ENCODE measurements at places on chromosomes 1 and 21.

DNA sequence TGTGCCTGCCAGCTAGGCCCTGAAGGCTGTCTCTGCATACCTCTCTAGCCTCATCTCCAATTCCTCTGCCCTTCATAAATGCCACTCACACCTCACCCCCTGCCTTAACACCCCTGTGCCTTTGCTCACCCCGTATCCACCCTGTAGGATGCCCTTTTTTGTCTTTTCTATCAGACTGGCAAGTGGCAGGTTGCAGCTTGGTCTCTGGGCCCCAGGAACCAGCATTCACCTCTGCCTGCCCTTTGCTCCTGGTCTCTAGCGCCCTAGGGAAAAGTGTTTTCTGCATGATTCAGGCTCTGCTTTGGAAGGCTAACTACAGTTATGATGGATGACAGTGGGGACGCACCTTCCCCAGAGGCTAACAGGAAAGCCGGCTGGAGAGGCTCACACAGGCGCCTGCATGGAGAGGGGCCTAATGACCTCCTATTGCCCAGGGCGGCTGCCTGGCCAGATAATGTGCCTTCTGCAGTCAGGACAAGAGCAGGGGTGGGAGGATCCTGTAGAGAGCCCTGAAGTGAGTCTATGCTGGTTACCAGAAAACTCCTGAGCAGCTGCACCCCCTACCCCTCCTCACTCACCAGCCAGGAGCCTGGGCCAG lies 11.2 kb downstream of the KANK4 start:
- no peak for DNase-seq

GRCh38 chr1:184462155-184462554 lies 75.3 kb downstream of the C1orf21 start:
- DNase-seq: no peak

GRCh38 chr21:42513985-42514882 lies 582 bp downstream of the SLC37A1 start:
- peak; percentile 86 for DNase-seq

GRCh38 chr1:51336711-51337110 lies 6.3 kb upstream of the TTC39A start:
- DNase-seq: no peak

GRCh38 chr1:11156963-11157362 lies 32.2 kb upstream of the ANGPTL7 start:
- DNase-seq: no peak

DNA sequence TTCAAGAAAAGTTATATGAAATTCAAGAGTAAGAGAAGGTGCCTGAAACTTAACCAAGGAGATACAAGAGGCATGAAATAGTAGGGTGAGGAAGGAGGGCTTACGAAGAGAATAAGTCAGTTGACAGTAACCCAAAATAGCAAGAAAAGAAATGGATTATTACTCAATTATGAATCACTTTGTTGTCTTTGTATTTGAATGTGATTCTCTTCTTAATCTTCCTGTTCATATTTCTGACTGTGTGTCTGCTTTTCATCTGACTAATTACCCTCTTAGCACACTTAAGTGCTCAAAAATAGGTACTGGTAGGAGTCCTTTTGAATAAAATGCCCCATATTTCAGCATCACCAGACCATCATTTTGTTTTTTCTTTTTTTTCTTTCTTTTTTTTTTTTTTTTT lies 39.4 kb downstream of the GLMN start:
- no peak for DNase-seq

GRCh38 chr1:30725450-30726095 lies 2.2 kb upstream of the MATN1 start:
- peak; percentile 41 for DNase-seq

DNA sequence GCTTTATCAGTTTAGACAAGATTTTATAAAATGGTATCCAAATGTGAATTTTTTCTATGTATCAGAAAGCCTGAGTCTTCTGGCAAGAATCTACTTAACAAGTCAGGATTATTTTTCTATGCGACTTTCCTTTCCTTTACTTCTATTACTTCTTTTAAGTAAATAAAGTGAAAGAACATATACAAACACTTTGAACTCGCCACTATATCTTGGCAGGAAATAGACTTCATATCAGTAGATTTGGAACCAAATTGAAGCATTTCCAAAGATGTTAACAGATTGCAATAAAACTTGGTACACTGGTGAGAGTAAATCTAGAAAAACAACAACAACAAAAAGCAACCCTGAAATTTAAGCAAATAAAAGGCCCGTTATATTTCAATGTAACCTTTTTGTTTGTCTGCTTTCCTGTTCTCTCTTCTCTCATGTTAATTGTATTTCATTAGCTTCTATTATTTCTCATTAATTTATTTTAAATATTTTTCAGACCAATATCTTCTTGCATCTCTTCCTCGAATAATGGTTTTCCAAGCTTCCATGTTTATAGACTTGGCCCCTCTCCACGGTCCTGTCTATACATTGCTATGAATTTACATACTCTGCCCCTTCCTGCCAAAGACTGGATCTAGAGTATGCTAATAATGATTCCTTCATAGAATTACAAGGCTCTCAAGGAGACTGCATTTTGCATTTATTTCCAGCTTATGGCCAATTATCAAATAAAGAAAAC lies 843.6 kb downstream of the ADGRL2 start:
- DNase-seq: no peak

GRCh38 chr1:22104865-22105437 lies 37.9 kb downstream of the WNT4 start:
- DNase-seq: no peak

DNA sequence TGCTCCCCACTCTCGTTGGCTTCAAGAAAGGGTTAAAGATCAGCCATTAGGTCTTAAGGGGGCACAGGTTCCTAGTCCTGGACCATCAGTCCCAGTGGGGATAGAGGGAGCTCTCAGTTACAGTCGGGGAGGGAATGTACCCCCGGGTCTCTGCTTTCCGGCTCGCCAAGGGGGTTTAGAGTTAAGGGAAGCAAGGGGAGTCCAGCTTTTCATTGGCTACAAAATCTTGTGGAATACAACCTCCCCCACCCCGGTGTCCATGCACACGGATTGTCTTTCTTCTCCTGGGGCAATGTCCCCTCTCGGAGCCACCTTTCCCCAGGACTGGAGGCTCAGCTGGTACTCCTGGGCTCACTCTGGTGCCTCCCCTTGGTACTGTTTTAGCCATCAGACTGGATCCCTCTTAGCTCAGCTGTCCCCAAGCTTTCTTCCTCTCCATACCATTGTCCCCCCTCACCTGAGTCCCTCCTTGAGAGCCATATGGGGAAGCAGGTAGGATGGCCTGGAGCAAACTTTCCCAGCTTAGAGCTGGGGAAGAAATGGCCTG lies at the start of gene A3GALT2:
TSS of gene A3GALT2 (minus strand) at position 480 of the 547 bp plus-strand sequence. CDS start at position 480, 0 bp downstream.
- peak; percentile 23 for DNase-seq

- peak; percentile 57 for DNase-seq
Observed at GRCh38 chr21:45530423-45531113, 11.7 kb downstream of the SLC19A1 start.

DNA sequence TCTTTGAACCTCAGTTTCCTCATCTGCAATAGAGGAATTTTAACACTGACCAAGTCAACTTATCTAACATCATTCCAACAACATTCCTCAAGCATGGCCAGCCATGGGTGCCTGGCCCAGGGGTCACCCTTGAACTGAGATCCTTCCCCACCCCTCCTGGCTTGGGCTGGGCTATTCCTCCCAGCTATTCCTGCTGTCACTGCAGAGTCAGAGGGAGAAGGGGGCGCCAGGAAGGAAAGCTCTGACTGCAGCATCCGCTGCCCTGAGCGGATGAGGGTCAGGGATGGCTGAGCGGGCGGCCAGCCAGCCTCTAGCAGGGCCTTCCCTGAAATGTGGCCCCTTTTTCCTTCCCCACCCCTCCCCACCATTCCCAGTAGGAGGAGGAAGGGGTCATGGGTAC lies 3.1 kb downstream of the TINAGL1 start:
- peak; percentile 45 for DNase-seq

- DNase-seq: no peak
Observed at GRCh38 chr1:180096584-180097325, 57.9 kb upstream of the QSOX1 start.

GRCh38 chr1:205042911-205043806 lies at the start of gene CNTN2:
CNTN2 (plus strand) TSS chr1:205043212; CDS start chr1:205053186, 9,974 bp downstream.
- no peak for DNase-seq

DNA sequence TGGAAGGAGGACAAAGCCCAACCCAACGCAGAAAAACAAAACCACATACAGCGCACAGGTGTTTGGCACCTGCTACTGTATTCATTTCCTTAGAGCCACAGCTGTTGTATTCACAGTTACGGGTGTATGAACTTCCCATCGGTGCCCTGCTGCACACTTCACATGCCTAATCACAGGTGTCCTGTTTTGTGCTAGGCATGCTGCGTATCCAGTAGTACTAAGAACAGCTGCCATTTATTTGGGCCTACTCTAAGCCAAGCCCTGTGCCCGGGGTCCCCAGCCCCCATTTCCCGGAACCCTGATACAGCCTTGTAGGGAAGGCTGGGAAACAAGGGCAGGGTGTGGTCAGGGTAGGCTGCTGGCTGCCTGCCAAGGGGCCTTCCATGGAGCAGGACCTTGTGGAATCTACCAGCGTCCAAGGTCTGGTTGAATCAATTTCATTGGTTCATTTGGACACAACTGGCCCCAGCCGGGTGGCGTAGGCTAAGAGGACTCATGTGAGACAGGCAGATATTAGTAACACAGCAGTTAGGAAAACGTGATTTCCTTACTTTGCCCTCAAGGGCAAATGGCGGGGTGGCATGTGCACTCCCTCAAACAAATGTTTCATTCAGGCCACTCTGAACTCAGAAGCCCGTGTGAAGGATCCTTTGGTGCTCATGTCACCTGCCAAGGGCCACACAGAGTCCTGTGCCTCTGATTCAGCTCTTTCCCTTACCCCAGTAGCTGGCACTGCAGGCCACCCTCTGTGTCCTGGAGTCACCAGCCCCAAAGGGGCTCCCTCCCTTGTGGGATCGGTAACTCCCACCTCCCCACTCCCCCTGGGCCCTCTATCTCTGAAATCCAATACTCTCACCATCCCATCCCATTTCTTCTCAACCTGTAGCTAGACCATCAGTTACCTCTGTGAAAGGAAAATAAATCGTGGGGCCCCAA lies 986 bp upstream of the RNF186 start:
- DNase-seq: no peak

GRCh38 chr1:247440001-247440620 lies 17.8 kb downstream of the OR2B11 start:
- no peak for DNase-seq

GRCh38 chr1:111205714-111206050 lies 5.2 kb upstream of the DENND2D start:
- no peak for DNase-seq

DNA sequence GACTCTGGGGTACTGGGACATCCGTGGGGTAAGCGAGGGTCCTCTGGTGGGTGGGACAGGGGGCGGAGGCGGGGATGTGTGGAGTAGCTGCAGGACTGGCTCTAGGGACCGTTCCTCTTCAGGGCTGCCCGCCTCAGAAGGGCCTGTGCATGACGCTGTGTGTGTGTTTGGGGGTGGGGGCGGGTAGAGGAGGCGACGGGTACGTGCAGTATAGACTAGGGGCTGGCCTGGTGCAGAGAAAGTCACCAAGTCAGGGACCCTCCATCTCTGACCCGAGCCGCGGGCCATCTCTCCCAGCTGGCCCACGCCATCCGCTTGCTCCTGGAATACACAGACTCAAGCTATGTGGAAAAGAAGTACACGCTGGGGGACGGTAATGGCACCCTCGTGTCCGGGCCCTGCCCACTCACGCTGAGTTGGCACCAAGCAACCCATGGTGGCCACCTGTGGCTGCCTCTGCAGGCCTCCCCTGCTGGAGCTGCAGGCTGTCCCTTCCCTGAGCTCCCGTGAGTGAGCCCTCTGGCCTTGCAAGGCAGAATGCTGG lies 342 bp downstream of the GSTM5 start:
- no peak for DNase-seq

DNA sequence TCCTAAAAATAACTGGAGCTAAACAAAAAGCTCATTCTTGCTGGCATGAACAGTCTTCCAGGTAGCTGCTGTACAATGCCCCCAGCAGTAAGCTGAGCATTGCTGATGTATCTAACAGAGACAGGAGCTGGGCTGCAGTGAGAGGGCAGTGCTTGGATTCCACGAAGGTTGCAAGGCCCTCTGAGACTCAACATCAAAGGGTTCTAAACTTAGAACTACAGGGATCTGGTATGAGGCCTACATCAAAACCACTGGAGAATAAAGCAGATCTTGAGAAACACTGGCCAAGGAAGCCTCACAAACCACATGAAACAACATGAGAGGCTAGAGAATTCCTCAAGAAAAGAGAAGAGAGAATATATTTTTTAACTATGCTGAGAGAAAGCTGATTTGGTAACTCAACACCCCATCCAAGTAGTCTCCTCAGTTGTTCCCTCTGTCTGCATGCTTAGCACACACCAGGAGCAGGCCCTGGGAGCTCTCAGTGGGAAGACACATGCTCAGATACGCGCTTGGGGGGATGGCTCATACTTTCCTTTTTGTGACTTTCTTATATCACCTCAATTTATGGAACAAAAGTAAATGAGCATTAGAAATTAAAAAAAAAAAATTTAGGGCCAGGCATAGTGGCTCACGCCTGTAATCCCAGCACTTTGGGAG lies 27.7 kb downstream of the DSTYK start:
- DNase-seq: no peak

DNA sequence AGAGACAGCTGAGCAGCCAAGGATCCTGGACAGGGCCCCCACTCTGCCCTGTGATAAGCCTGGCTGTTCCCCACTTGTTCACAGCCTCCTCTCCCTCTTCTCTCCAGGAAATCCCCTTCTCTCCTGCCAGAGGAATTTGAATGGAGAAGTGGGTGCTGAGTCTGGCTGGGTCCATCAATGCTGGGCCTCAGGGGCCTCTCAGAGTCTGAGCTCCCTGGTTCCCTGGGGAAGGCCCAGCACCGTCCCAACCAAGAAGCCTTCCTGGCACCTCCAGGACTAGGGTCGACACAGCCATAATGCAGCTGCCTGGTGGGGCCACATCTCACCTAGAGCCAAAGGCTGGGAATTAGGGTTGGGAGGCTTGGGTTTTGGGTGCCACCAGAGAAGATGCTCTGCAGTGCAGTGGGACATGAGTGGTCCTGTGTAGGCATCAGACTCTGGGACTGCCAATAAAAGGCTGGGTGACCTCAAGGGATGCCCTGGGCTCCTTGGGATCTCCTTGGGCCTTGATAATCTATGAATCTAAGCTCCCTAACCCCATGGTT lies 2.5 kb downstream of the MYBPH start:
- no peak for DNase-seq

GRCh38 chr1:56002231-56002630 lies 577.1 kb downstream of the PLPP3 start:
- no peak for DNase-seq

- peak; percentile 74 for DNase-seq
Observed at GRCh38 chr1:224707843-224708725, 92.0 kb downstream of the CNIH3 start.

DNA sequence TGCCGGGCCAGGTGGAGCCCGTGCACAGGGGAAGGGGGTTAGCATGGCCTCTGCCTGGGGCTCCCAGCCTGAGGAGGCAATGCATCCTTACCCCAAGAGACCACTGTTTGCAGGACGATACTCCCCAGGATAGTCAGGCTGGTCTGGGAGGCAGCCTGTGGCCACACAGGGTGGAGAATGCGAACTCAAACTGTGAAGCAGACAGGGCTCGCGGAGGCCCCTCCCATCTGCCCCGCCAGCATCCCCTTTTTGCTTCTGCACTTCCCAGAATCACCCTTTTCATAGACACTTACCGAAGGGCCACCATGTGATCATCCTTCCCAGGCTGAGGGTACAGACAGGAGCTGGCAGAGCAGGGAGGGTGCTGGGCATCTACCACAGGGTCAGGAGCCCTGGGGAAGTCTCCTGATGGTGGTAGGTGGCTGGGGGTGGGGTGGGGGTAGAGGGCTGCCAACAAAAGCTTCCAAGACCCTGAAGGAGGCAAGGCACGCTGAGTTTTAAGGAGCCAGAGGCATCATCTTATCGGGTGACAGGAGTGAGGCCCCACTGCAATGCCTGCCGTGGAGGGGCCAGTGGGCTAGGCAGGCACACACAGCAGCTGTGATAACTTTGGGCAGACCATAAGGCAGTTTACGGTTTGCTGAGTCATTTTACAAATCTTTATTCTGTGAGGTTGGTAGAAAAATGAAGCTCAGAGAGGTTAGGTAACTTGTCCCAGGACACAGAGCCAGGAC lies 31.3 kb upstream of the BTG2 start:
- DNase-seq: peak; percentile 80

All from upper lobe of right lung (tissue), 1 donor.